RPMI8226 (cell line): ENCODE measurements at places on chromosomes 13 and 19.

- DNase-seq: no peak
These were observed 28.8 kb downstream of the EPN1 start for GRCh38 chr19:55703790-55704215.

- DNase-seq: no peak
These were observed 12.6 kb upstream of the RAB20 start for GRCh38 chr13:110574161-110574560.

DNA sequence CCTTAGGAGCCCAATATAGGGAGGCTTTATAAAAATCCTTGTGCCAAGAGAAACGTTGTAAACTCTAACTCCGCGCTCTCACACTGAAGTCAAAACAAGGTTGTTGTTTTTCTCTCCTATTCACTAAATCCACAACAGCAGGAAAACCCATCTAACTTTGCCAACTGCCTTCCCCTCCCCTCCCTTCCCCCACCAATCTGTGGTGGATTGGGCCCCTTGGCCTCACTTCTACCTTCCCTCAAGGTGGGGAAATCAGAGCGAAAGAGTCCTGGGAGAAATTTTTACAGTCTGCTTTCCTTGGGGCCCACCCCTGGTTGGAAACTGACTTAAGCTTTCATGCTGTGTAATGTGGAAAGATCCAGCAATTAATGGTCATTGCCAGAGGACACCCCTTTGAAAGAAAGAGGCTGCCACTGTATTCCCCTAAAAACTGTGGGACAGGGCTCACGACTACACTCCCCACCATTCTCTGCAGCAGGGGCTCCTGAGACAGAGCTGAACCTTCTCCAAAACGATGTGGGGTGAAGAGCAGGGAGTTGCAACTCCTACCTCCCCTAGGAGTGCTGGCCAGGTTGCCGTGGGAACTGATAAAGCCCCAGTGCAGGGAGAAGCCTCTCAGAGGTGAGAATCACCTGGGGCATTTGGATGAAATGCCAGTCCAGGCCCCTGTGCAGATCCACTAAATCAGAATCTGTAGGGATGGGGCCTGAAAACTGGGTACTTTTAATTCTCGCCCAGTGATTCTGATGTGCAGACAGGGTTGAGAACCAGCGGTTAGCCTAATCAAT is 1.1 kb downstream of the DHRS12 start:
- DNase-seq: peak; percentile 9

DNA sequence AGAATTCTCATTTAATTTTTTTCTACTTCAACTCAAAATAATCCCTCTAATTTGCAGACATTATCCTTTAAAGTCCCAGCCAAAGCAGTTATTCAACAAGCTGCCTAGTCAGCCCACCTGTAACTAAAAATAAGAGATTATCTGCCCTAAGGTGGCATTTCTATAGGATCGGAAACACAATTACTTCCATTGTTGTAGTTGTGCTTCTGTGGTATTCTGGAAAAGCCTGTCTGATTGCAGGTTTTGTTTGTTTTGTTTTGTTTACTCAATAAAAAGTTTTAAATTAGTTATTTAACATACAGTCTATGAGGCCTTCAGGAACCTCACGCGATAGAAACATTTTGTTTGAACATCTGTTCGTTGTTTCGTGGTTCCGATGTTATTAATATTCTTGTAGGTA is 101.0 kb downstream of the ZIC5 start:
- DNase-seq: no peak

GRCh38 chr19:42206871-42207755 is 10.4 kb downstream of the DEDD2 start:
- no peak for DNase-seq

DNA sequence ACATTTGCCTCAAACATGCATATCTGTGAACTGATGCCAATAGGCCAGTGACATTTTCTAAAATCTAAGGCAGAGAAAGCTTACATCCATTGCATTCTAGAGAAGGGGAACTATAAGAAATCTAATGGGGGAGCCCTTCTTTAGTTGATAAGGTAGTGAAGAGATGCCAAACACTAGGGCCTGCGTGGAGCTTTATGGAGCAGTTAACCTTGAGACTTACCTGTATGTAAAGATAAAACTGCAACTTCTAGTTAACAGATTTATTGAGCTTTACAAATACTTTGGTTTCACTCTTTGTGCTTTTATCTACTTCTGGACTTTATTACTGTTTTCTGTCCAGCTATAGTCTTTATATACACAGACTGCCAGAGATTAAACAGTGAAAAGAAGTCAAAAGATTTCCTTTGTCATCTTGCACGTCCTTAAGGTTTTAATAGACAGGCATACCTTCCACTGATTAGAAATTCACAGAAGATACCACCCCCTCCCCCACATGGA is 457.6 kb downstream of the KLF12 start:
- no peak for DNase-seq

- DNase-seq: no peak
These were observed 41.2 kb downstream of the RUBCNL start for GRCh38 chr13:46345866-46346265.

GRCh38 chr13:25945596-25945995 is 106.2 kb downstream of the SHISA2 start:
- DNase-seq: no peak

DNA sequence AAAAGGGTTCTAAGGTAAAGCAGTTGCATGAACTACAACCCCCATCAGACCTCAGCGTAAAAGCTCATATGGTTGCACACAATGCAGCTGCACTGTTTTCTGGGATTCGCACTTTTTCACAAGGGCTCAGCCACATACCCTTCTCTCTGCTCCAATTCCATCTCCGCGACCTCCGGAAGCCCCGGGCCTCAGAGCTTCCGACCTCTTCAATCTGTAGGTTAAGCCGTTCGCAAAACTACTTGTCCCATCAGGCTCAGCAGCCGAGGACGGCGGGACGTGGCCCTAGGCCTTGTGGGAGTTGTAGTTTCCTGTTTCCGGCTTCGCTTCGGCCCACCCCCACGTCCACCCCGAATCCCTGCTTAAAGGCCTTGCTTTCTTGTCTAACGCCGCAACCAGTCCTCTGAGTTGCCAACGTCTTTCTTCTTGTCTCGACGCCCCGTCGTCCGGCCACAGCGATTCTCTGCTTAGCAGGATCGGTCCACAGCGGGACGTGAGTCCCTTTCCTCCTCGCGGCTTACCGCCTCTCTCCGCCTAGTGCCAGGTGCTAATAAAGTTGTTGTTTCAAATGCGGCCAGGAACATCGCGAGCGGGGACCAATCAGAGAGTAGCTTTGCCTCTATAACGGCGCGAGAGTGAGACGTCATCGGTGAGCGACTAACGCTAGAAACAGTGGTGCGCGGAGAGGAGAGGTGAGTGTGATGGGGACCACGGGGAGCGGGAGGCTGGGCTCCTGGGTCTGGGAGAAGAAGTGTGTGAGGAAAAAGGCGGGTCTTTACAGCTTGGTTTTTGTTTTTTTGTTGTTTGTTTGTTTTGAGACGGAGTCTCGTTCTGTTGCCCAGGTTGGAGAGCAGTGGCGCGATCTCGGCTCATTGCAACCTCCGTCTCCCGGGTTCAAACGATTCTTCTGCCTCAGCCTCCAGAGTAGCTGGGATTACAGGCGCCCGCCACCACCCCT is at the start of the genes PRPF31 and TFPT:
TSS of gene PRPF31 (plus strand) at position 646 of the 955 bp plus-strand sequence. CDS start 2,525 bp downstream, outside the sequence.
TSS of gene TFPT (minus strand) at position 549 of the 955 bp plus-strand sequence. CDS start at position 161, 388 bp downstream.
- DNase-seq: peak; percentile 99

GRCh38 chr19:3149089-3149488 is 13.3 kb downstream of the GNA15 start:
- DNase-seq: no peak

GRCh38 chr13:76038920-76039716 is 403.0 kb downstream of the LMO7 start:
- peak; percentile 3 for DNase-seq

GRCh38 chr13:111314852-111315251 is 5.6 kb upstream of the TEX29 start:
- no peak for DNase-seq

DNA sequence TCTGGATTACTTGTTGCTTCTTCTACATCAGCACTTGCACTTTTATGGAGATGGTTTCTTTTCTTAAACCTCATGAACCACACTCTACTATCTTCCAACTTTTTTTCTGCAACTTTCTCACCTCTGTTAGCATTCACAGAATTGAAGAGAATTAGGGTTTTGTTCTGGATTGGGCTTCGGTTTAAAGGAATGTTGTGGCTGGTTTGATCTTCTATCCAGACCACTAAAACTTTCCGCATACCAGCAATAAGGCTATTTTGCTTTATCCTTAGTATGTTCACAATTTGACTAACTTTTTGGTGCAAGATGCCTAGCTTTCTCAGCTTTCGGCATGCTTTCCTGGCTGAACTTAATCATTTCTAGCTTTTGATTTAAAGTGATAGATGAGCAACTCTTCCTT is 666.7 kb upstream of the MIR17HG start:
- no peak for DNase-seq

GRCh38 chr19:19410553-19411550 is 5.4 kb downstream of the GATAD2A start:
- no peak for DNase-seq

GRCh38 chr19:14562660-14563589 is 8.9 kb downstream of the NDUFB7 start:
- no peak for DNase-seq

DNA sequence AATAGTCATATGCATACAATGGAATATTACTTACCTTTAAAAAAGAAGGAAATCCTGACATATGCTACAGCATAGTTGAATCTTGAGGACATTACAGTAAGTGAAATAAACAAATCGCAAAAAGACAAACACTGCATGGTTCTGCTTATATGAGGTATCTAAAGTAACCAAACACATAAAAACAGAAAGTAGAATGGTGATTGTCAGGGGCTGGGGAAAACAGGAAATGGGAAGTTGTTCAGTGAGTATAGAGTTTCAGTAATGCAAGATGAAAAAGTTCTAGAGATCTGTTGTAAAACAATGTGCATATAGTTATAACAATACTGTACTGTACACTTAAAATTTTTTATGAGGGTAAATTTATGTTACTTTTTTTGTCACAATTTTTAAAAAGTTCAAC is 219.4 kb downstream of the KLF5 start:
- no peak for DNase-seq

DNA sequence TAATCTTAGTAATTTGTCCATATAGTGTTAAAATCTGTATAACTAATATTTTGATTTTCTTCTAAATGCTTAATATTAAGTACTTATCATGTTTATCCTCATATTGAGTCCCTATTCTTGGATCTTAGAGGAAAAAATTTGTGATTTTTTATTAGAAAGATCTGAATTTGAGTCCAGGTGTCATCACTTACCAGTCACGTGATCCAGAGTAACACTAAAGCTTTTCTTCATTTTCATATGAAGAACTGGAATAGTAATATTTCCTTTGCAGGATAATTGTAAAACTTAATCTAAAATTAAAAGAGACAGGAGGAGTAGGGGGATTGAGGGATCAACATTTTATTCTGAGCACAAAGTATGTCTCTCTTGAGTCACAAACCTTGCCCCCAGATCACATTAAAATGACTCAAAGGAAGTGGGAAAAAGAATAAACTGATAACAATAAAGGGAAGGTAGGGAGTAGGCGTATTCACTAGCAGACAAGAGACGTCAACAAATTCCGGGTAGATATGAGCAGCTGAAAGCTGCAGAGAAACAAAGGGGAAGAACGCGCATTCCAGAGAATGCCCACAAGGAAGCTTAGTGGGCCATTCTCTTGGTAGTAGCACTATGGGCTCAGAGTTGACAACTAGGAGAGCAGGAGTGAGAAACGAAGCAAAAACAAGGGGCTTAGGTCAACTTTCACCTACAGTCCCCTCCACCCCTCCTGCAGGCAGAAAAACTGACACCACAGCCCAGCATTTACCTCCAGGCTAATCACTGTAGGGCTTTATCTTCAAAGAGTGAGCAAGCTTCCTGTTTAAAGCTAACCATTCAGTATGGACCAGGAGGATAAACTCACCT is 123.1 kb downstream of the SPRY2 start:
- no peak for DNase-seq

DNA sequence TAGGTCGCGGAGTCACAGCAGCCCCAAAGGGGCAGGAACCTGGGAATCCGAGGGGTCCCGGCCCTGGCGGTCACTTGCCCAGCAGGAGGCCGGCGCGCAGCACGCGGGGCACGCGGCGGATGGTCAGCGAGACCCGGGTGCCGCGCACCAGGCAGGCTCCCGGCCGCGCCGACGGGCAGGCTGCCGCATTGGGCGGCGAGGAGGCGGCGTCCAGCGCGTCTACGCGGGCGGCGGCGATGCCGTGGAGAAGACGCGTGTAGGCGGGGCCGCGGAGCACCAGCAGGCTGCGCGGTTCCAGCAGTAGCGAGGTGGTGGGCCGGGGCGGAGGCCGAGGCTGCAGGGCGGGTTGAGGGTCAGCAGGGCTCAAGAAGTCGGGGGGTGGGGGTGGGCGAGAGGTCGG is 607 bp upstream of the SYNE4 start:
- peak; percentile 63 for DNase-seq

DNA sequence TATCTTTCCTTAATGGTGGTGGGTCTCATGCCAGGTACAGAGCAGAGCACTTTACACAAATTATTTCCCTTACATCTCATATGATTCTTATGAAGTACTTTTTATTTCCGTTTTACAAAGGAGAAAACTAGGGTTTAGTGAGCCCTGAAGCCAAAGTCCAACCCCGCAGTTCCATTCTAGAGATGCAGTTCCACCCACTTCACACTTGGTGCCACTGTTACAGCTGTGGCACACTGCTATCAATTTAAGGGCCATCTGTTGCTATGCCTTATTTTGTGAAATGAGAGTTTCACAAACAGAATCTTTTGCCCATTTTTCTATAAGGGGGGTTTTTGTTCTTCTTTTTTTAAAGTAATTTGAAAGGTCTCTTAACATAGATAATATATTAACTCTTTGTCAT is 12.9 kb downstream of the MIPEP start:
- peak; percentile 17 for DNase-seq

DNA sequence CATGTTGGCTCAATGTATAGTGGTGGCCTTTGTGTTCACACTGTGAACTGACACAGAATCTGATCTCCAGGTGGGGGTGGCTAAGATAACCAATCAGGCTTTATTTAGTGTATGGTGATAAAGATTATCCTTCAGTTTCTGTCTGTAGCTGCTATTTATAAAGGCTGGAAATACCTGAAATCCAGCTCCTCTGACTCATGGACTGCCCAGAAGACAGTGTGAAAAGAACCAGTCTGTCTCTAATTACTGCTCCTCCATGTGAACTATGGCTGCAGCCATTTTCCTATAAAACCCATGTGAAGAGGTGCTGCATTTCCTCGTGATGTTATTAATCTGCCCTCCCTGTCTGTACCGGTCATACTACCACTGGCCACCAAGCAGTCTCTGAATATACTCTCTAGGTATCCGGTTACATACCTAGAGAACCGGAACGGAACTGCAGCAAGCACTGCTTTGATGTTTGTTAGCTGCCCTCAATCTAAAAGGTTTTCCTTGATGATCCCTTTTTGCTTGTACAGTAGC is 238.0 kb downstream of the LHFPL6 start:
- no peak for DNase-seq

DNA sequence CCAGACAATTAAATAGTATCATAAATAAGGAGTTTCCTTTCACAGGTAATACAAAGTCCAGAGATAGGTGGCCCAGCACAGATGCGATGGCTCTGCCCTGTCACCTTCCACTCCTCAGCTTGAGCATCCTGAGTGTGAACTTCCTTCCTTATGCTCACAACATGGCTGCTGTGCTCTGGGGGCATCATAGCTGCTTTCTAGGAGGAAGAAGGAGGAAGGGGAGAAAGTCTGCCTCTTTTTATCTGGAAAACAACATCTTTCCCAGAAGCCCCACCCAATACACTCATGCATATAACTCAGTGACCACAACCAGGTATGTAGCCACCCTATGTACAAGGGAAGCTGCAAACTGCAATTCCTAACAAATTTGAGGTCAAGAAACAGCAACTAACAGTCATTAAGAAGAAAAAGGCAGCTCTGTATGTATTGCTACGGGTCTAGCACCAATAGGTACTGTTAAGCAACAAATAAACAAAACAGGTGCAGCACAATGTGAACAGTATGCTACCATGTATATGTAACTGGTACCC is 201.2 kb upstream of the UBL3 start:
- no peak for DNase-seq
